ENCODE measurements at places on chromosomes 6 and 20.

DNA sequence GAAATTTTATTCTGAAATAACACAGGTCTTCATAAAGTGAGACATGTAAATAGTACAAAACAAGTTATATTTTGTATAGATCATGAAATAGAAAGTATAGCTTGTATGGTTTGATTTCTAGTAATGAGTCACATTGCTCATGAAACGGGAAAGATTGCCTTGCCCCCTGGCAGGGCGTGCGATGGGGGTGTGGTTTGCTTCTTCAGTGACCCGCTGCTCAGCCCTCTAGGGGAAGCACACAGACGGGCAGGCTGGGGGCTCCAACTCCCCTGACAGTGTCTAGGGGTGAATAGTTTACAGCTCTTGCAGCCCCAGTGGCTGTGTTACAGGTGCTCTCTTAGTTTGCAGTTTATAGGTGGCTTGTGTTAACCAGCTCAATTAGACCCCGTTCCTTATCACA lies 170.5 kb upstream of the RGS17 start:
- no peak for DNase-seq

DNA sequence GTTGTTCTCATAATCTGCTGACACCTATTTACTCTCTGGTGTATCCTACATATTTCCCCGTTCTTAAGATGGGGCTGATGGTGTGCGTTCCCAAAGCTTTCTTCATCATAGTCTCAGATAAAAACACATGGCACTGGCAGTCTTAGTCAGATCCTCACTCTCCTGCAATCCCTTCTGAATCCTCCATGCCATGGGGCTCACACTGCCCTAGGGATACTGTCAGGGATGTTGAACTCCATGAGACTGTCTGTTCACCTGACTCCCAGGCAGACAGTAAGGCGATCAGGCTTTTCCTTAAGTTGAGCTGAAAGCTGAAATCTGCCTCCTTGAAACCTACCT lies 76.0 kb downstream of the SLX4IP start:
- DNase-seq = no peak

DNA sequence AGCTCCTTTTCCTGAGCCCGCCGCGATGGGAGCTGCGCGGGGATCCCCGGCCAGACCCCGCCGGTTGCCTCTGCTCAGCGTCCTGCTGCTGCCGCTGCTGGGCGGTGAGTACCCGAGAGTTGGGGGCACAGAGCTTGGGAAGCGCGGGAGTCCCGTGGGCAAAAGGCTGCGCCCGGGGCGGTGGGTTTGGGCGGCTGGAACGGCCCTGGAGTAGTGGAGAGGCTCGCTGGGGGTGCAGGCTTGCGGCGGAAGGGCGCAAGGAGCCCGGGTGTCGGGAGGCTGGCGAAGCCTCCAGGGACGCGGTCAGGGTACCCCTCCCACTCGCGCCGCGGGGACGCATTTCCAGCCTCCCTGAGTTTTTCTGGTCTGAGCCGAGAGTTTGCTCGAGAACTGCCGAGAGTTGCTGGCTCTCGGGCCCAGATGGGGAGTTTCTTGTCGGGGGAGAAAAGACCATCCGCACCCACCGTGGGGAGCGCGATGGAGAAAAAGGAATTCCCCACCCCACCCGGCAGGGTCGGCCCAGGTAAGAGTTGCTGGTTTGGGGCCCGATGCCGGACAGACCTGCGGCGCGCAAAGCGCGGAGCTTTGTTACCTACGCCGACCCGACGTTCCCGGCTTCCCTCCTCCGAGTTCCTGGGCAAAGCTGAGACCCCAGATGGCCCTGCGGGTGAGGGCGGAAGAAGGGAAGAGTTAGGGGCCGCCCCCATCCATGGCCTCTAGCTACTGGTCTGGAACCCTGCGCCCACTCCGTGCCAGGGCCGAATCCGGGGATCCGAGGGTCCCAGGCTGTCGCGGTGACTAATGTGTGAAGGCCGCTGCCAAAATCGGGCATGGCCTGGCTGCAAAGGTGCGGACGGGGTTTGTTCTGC lies 584 bp downstream of the PTK7 start:
- DNase-seq = no peak

DNA sequence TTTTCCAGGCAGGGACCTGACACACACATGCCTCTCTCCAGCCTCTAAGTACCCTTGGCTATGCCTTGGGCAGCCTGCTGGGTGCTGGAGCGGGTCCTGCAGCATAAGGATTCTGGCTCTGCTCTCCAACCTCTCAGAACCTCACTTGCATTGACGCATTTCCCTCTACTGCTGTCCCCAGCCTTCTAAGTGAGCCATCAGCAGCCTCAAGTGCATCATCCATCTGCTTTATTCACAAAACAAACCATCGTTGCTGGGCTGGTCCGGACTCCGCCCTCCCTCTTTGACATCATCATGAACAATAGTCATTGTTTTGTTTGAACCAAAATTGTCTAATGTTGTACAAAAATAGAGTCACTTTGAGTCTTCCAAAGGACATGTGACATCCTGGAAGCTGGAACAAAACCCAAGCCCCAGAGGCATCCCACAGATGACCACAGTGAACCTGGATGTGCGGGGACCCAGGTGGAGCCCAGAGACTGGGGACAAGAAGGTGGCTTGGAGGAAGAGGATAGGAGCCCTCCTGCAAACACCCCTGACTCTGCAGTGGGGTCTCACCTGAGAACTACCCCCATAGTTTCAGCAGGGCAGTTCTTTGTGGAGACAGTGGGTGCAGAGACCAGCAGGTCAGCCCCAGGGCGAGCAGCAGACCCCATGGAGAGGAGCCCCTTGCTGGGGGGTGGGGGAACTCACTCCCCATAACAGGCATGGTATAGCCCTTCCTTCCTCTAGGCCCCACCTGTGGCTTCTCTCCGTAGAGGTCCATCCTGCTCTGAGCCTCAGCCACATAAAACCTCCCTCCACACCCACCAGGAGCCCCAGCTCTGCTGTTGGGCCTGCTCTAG lies 230.1 kb downstream of the SYNDIG1 start:
- no peak for DNase-seq

- DNase-seq = no peak
Observed at GRCh38 chr6:34510299-34510698, 44.4 kb downstream of the PACSIN1 start.

- DNase-seq = no peak
Observed at GRCh38 chr20:56788671-56789610, 159.8 kb downstream of the TFAP2C start.

GRCh38 chr20:15760001-15760621 lies 813.1 kb downstream of the KIF16B start:
- DNase-seq = no peak

DNA sequence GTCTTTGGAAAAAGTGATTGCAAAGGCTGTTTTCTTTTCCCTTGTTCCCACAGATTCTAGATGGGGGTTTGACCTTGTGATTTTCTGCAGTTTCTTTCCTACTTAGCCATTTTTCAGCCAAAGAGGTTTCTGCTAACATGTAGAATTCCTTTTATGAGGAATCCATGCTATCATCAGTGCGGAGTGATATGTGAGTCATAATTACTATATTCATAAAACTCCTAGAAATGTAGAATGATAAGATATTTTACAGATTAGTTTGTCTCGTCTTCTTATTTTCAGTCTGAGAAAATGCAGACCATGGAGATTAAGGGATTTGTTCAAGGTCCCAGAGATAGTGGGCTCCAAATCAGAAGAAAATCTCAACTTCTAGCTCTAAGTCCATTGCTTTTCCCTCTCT lies 98.6 kb downstream of the KCNQ5 start:
- no peak for DNase-seq

GRCh38 chr20:8796088-8796660 lies 272.7 kb upstream of the PLCB4 start:
- no peak for DNase-seq

GRCh38 chr20:11919581-11919980 lies 1.9 kb downstream of the BTBD3 start:
- no peak for DNase-seq

DNA sequence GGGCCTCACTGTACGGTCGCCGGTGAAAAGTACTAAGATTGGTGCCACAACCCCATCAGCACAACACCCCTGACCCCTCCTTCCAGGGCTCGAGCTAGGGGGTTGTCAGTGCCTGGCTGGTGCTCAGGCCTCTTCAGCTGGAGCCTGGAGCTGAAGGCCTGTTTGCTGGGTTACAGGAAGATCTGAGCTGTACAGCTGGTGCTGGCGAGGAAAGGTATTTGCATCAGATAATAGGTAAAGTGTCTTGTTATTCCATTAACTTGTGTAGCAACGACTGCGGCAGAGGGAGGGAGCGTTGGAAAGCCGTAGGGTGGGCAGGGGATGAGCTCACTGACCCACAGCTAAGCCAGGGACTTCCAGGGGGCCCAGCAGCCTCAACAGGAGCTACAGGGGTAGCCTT lies 15.8 kb upstream of the SIRPA start:
- no peak for DNase-seq

- no peak for DNase-seq
Observed at GRCh38 chr6:27121640-27122039, 125.9 kb upstream of the PRSS16 start.

GRCh38 chr6:17001188-17001587 lies 100.7 kb upstream of the STMND1 start:
- no peak for DNase-seq

GRCh38 chr6:150204705-150205472 lies 62.0 kb downstream of the PPP1R14C start:
- no peak for DNase-seq

- DNase-seq = no peak
Observed at GRCh38 chr20:13900496-13900895, 89.9 kb downstream of the SEL1L2 start.

DNA sequence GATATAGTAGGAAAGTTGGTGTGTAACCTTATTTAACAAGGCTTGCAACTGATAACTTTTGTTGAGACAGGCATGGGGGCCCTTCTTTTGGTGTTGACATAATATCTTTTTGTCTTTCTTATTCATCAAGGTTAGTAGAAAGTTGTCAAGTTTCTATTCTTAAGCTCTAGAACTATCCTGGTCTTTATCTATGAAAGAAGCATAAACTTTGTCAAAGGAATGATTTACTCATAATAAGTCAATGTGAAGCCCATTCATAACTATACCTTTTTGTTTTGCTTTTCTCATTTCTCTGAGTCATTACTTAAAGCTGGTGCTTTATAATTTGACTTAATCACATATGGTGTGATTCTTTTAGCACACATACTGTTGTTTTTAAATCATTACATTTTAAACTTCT lies 312.4 kb downstream of the UTRN start:
- no peak for DNase-seq

DNA sequence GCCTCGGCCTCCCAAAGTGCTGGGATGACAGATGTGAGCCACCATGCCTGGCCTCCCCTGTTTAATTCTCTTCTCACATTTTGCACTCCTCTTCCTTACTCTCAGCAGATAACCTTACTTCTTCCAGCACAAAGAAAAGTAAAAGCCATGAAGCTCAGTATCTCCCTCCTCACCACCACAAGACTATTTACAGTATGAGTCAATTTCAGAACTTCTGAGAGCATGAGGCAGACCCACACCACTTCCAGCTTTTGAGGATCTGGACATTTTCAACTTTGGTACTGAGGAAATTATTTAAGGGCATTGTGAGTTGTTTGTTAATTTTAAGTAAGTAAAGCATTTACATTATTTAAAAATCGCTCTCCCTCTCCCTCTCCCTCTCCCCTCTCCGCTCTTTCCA lies 8.0 kb upstream of the SNX3 start:
- no peak for DNase-seq

GRCh38 chr20:57381596-57382503 lies 9.3 kb upstream of the RBM38 start:
- DNase-seq = peak; percentile 73

- DNase-seq = no peak
Observed at GRCh38 chr6:3035397-3035796, 32.9 kb upstream of the RIPK1 start.

DNA sequence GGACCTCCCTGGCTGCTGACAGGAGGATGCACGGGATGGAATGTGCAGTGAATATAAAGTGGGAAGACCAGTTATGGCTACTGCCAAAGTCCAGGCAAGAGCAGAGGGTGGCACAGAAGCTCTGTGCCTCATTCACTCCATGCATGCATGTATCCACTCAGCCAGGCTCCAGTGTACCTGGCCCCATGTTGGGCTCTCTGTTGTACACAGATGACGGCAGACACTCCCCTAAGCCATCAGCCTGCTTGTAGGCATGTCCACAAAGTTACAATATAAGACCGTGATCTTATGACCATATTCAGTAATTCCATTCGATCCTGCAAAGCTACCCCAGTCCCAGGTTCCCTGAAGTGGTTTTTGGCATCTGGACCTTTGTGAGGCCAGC lies 116.8 kb downstream of the PREX1 start:
- DNase-seq = no peak
